ENCODE measurements at places on chromosomes 5 and 9.

DNA sequence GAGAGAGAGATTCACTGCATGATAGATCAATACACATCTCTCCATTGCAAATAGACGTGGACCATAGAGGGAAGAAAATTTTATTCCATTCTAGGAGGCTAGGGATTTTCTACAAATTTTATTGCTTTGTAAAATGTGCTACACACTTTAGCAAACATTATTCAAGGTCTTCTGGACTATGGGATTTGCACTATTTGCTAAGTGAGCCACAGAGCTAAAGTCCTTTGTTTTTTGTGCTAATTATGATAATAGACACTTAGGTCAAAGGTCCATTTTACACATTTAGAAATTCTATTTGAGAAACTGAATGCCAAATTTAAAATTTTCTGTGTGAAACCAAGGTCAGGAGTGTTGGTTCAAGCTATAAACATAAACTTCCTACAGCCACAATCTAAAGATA lies 672.3 kb downstream of the LRRC70 start:
- DNase-seq = no peak

DNA sequence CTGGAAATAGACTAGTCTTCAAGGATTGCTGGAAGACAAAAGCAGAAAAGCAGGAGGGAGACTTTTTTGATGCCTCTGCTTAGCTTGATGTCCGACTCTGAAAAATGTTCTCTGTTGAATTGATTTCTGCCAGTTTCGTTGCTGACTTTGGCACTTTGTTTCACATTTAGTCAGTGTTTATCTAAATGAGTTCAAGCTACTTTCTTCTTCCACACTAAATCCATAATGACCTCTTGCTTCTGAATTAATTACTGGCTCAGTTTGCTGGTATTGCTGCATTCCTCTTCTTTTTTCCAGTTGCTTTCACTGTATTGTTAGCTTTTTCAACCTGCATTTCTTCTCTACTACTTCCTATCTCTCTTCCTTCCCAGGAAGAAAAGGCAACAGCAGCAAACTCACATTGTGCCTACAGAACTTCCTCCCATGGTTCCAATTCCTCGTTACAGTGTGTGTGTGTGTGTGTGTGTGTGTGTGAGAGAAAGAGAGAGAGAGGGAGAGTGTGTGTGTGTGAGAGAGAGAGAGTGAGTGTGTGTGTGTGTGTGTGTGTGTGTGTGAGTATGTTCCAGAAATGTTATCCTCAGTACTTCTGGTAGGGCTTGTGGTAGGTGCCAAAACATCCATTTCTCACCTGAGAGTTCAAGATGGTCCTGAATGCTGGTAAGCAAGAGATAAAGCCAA lies 234.8 kb downstream of the CSNK1G3 start:
- DNase-seq = no peak

DNA sequence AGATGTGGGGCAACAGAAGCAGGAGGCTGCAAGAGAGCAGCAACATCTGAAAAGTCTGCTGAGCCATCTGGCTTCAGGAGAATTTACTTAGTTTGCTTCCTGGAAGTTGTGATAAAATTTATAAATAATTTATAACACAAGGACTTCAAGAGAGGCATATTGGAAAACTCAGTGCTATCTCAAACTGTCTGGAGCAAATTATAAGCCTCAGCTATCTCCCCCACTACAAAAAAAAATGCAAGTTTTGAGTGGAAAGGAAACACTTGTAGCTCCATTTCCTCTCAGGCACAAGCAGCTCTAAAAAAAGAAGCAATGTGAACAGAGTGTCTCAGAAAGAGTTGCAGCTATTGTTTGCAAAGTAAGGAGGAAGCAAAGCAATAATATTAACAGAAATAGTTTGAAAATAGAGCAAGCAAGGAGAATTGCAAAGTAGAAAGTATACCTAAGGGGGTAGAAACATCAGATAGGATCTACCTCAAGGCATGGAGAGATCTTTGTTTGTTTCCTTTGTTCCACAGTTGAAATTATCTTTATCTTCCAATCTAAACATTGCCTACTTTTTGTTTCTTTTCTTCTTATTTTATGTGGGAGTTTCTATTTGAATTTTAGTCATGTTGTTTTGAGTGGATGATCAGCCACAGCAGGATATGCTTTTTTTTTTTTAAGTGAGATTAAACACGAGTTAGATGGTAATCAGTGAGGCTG lies 55.9 kb upstream of the IL6ST start:
- DNase-seq = no peak

DNA sequence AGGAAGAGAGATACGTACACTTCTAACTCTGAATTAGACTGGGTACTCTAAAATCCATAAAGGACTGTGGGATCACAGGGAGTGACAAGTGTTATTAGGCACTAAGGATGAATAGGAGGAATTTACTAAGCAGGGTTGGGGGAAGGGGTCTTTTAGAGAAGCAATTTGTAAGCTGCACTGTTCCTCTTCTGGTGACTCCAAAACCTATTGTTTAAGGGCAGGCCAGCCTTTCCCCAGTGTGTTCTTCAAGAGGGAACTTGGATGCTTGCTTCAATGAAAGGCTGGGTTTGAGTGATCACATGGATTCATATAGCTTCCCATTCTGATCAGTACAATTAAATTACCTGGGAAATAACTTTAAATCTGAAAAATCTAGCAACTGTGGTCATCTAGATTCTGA lies 71.8 kb downstream of the STX17 start:
- DNase-seq = no peak

DNA sequence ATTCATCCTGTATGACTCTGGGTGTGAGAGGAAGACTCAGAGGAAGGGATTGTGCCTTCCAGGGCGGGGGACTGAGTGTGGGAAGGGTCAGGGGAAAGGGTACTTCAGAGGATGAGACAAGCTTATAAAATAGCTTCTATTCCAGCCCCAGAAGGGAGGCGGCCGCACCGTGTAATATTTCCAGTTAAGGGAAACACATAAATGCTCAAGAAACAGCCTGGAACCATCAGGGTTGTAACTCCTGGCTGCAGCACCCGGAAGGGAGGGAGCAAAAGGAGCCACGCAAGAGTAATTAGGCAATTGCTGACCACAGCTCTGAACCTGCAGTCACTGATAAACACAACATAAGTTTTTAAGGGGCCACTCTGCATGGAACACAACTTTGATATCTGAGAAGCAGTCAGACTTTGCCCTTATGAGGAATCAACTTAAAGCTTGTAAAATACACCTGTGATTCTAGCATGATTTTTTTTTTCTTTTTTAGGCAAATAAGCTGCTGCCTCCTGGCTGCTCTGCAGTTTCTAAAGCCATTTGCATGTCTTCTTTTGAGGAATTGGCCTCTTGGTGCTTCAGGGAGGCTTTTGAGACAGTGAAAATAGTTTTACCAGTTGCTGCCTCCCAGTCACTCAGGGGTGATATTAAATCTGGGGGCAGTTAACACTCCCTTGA lies 382.7 kb downstream of the ENC1 start:
- no peak for DNase-seq

GRCh38 chr5:119795768-119796167 lies 166.4 kb downstream of the FAM170A start:
- DNase-seq = no peak

DNA sequence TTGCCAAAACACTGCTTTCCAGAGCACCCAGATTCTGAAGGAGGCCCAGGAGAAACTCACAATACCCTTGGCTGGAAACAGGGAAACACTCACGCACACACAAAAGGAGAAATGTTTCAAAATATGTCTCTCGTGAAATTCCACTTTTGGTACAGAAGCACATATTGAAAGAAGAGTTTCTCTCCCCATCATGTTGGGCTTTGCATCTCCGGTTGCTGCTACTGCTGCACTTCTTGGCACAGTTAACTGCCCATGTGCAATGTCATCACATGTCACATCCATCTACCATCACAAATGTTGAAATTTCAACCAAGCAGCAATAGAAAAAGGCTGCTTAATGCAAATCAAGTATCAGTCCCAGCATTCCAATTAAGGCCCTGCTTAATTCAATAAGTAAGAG lies 72.1 kb downstream of the ABCA1 start:
- DNase-seq = no peak

- no peak for DNase-seq
Observed at GRCh38 chr9:96177005-96177718, 124.8 kb downstream of the HSD17B3 start.

- no peak for DNase-seq
Observed at GRCh38 chr9:80440724-80441123, 869.0 kb downstream of the TLE4 start.

DNA sequence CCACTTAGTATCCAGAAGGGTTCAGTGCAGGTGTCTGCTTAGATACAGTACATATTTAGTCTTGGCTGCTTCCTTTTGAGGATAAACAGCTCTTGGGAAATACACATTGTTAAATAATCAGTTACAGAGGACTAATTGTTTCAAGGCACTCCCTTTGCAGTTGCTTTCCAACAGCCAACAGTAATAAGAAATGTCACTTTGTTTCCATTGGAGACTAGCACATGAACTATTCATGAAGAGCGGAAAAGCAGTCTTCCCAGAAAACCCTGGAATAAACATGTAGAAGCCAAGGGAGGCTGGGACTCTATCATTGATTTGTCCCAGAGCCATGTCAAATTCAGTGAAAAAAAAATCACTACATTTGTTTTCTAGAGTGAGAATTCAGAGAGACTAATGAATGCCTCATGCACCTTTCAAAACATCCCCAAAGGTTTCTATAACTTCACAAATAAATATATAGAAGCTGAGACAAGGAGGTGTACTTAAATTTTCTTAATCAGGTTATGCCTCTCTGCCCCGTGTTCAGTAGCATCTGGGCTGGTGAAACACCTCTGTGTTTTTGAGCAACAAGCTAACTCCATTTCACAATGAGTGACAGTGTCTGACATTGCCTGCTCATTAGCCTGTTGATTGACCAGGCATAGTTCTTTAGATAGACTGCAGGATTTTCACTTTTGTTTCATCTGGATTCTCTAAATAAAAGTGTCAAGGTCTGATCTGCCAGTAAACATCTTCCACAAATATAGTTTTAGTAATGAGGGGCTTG lies 271.5 kb downstream of the ARRDC3 start:
- no peak for DNase-seq

DNA sequence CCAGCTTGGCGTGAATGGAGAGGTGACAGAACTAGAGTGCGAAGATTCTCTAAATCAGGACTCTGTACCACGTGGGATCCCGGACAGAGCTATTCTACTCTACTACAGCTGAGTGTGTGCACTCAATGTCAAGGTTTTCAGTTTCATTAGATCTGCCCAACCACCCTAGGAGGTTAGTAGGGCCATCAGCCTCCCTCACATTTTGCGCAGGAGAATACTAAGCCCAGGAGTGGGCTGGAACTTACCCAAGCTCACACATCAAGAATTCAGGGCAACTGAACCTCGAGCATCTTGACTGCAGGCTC lies 68.3 kb upstream of the TBC1D2 start:
- no peak for DNase-seq

DNA sequence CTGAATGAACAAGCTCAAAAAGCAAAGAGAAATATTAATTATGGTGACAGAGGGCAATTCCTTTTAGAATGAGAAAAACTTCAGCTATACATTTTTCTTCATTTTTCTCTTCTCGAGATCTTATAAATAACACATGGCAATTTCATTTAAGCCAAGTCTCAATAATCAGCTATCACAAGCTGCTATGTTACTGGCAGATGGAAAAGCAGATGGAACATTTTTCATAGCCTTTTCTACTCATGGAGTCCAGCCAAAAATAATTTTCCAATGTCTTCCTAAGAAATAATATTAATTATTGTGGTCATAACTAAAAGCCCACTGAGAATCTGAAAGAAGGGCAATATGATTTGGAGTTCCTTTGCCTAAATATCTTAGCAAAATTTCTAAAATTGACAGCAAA lies 35.6 kb downstream of the SKIC3 start:
- no peak for DNase-seq

DNA sequence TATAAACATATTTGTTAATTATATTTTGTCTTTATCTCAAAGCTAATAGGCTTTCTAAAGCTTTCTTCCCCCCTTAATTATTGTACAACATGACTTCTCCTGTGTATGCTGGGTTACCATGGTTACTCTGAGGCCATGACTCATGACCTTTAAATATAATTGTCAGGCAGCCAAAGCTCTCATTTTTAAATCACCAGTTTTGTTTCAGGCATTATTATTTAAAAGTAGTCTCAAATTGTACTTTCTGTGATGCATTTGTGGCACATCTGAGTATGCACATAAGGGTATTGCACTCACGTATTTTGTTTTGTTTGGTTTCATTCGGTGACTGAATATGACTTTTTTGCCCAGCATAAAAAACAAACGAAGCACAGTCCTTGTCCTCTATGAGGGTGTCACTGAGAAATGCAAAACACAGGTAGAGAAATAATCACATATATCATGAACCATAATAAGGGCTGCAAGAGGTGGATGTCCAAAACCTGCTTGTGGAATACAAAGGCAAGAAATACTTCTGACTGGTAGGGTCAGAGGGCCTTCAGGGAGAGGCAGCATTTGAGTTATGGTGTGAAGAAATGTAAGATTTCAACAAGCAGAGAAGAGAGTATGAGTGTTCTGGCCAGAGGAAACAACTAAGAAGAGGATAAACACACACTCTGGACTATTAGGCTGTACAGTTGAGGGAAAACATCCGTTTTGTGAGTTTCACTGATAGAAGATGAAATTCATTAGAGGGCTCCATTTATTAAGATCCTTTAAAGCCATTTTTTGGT lies 2.1 kb downstream of the CCDC192 start:
- DNase-seq = peak; percentile 41

- no peak for DNase-seq
Observed at GRCh38 chr5:19790829-19791466, 197.1 kb downstream of the CDH18 start.

DNA sequence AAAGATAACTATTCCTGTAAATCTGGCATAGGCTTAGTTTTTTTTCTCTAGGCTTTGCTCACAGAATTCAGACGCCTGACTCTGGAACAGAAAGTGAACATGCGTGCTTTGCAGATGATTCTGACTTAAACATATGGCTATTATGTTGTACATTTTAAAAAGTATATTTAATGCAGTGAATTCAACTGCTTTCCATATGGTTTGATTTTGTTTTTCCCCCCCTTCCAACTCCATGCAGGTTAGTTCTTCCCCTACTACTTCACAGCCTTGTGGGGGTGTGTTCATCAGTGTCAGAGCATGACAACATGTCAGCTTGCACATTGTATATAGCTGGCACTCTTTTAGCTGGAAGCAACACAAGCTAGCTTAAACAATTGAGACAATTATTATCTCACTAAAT lies 226.8 kb downstream of the TMEM167A start:
- no peak for DNase-seq

All from AG09319 (cell line).